ENCODE measurements at places on chromosomes 2 and 18.

DNA sequence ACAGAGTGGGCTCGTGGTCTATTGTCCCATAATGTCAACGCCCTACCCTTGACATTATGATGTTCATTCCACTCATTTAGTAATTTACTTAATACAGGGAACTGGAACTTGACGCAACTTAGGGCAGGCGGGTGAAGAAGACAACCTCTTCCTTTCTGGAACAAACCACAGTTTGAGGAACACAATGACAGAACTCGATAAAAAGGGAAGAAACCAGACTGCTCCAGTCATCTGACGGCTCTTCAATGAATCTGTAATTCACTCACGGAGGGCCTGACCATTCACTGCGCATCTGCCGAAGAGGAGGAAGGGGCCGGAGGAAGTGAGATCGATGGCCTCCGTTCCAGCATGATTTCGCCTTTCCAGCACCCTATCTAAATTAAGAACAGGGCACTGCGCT lies 83.2 kb downstream of the BCL2 start:
- no peak for DNase-seq

DNA sequence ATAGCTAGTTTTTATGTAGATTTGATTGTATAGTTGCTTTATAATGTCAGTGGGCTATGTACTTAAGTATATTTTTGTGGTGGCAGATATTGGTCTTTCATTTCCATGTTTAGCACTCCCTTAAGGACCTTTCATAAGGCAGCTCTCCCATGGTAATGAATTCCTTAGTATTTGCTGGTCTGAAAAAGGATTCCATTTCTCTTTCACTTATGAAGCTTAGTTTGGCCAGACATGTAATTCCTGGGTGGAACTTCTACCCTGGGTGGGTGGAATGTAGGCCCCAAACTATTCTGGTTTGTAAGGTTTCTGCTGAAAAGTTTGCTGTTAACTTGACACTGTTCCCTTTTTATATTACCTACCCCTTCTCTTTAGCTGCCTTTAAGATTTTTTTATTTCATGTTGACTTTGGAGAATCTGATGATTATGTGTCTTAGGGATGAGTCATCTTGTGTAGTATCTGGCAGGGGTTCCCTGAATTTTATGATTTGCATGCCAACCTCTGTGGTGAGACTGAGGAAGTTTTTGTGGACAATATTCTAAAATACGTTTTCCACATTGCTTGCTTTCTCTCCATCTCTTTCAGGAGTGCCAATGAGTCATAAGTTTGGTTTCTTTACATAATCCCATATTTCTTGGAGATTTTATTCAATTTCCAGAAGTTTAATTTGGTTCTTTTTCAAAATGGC lies 65.4 kb upstream of the VRK2 start:
- no peak for DNase-seq

DNA sequence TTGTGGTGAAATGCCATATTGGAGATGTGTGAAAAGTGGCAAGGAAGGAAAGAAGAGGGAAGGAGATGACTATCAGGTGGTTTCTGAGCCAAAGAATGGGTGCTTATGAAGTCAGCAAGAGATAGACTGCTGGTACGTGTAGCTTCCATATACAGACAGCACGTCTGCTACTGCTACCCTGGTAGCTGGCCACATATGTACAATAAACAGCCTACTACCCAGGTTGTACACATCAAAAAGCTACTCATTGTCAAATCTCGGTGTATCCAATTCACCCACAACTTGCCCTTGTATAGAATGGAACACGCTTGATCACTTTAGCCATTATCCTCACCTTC lies 761.8 kb downstream of the LRRTM4 start:
- no peak for DNase-seq

- no peak for DNase-seq
Observed at GRCh38 chr2:177812713-177813396, 259.7 kb downstream of the PDE11A start.

GRCh38 chr2:158414538-158414937 lies 42.0 kb downstream of the CCDC148 start:
- no peak for DNase-seq

- peak; percentile 43 for DNase-seq
Observed at GRCh38 chr18:79528846-79529245, 133.1 kb downstream of the NFATC1 start.

- DNase-seq = no peak
Observed at GRCh38 chr2:121491518-121491917, 39.2 kb upstream of the RNU4ATAC start.

DNA sequence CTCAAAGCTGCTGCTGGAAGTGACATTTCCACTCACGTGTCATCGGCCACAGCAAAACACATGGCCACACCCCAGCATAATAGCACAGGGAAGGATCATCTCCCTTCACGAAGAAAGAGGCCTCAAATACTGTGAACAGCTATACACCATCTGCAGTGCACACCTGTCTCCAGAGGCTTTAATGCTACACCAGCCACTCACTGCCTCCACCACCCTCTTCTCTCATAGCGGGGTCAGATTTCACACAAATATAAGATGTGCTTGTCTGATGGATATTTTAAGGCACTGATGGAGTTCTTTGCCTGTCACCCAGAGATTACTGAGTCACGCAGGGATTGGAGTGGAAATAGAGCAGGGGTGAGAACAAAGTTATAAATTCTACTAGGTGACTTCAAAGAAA lies 374.0 kb downstream of the ZNF516 start:
- DNase-seq = peak; percentile 91

DNA sequence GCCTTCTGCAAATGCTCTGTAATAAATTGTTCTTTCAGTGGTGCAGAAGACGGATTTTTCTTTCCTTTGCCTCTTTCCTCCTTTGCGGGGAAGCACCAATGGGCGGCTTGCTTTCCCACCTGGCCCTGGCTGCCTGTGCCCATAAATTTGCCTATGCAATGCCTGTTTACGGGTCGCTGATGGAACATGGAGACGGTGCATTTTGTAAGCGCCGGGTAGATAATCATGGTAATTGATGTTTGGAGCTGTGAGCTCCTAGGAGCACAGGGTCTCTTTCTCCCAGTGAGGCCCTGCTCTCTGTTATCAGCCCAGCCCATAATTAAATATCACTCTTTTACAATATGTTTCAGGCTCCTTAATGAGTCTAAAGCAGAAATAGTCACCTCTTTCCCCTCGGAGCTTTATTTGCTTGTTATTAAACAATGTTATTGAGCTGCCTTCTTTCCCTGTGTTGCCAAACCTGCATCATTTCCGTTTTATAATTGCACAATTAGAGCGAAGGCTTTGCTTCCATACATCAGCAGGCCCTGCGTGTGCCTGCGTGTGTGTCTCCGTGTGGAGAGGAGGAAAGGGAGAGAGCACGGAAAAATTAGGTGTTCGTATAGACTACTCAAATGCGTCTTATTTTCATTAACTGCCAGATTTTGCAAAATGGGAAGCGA lies 437.4 kb upstream of the POU3F3 start:
- DNase-seq = no peak

DNA sequence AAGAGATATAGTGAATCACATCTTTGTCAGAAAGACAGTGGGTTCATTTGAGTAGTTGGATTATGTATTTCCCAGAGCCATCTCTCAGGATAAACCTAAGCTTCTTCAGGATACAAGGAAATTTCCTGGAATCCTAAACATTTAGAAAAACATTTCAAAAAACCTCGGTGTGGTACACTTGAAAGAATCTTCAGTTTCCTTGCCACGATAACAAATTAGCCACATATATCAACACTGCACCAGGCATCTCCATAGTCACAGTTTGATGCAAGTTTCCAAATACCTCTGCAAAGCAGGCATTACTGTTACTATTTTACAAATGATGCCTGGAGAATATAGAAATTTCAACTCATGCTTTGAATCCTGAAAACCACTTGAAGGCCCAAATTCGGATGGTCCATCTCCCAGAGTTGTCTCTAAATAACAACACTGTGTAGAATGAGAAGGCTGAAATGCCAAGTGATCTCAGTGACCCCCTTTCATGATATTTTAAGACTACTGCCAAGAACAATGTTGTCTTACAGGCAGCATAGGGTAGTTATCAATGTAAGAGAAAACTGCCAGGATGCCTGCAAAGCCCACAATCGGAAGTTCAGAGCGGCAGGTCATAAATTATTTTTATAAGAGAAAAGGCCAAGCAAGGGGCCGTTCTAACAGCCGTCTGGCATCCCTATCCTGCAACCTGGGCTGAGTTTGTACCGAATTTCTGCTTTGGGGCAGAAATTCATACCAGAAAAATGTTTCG lies 307.9 kb downstream of the TXNL1 start:
- DNase-seq = no peak

- DNase-seq = no peak
Observed at GRCh38 chr2:216792222-216793021, 67.4 kb downstream of the TNP1 start.
